ENCODE measurements at places on chromosomes 4 and X.

- DNase-seq: no peak
These were observed 2282.6 kb downstream of the ARAP2 start for GRCh38 chr4:33961761-33962160.

GRCh38 chr4:109969919-109970318 lies 57.2 kb downstream of the EGF start:
- DNase-seq: no peak

DNA sequence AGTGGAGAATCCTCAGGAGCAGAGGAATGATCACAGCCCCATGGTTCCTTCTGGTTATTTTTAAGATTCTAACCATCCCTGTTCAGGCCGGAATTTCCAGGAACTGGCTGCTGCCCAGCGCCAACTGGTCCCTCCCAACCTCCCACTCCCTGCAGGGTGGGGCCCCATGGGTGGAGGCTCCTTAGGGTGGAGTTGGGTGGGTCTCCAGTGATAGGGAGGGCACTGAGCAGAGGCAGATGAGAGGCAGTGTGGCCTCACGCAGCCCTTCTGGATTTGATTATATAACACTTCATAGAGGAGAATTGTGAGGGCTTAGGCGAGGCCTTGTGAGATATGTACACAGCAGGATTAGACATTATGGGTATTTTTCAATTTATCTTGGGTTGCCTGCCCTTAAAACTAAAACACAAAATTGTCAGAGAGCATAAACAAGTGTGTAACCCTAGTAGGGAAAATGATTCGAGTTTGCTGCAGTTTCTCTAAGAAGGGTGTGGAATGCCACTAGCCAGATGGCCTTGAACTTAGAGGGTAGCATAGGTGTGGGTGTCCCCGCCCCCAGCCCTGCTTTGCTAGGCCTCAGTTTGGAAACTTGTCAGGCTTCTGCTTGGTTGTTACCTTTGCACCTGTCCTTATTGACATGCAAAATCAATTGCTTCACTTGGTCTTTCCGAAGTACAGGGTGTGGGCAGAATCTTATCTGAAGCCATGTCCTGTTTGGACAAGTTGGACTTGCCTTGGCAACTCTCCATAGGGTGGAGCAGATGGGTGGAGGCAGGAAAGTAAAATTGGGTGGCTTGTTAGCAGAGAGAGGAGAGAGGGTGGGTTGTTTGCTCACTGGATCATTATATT lies 9.4 kb downstream of the KLF3 start:
- peak; percentile 81 for DNase-seq

DNA sequence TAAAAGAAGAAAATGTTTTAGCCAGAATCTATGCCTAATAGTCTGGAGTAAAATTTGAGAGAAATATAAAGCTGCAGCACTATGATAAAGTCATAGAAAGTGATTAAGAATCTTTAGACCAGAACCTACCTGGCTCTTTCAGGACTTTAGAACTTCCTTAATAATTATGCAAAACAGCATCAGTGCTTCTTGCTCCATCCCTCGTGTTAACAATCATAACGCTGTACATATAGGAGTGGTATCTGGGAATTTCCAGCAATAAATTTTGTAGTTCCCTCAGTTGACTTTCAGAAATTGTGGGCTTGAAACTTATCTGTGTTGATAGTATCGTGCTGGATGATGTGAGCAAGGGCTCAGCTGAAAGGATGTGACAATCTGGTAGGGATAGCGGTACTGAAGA lies 102.1 kb upstream of the RASGEF1B start:
- no peak for DNase-seq

DNA sequence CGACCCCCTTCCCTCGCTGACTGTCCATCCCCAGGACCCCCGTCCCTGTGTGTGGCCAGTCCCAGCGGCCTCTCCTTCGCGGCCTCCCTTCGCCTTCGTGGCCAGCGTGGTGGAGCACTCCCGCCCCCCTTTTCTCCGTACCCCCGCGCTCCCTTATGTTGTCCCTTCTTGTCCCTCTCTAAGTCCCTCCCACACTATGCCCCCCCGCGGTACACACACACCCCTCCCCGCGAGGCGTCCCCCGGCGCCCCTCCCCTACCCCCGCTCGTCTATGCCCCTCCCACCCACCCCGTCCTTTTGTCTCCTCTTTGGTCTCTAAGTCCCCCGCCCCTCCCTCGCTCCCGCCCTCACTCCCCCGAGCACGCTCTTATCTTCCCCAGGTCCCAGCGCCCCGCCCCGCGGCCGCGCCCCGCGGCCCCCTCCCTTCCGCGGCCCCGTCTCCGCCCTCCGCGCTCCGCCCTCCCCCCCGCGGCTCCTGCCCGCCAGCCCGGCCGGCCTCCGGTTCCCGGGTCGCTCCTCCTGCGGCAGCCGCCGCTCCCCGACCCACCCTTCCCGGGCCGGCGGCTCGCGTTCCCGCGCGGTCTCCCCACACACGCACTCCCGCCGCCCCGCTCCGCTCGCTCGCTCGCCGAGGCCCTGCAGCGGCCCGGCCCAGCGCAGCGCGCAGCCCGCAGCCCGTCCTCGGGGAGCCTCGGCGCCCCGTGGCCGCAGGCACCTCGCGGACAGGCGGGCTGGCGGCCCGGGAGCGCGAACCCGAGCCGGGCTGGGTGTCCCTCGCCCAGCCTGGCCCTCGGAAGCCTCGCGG lies 26.3 kb downstream of the UTP14A start:
- peak; percentile 86 for DNase-seq

DNA sequence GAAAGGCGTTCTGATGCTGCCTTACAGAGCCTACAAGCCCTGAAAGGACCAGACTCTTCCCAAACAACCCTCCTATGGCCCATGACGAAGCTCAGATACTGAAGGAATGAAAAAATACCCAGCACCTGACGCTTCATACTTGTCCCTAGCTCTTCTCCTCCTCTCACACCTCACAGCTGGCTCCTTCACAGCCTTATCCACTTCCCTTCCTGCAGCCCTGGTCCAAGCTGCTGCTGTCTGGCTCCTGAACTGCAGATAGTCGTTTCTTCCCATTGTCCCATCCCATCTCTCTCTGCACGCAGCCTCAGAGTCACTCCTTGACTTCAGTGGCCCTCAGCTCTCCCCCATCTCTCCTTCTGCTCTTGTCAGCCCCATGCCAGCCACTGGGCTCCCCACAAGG lies 56.6 kb downstream of the FAM193A start:
- DNase-seq: no peak

DNA sequence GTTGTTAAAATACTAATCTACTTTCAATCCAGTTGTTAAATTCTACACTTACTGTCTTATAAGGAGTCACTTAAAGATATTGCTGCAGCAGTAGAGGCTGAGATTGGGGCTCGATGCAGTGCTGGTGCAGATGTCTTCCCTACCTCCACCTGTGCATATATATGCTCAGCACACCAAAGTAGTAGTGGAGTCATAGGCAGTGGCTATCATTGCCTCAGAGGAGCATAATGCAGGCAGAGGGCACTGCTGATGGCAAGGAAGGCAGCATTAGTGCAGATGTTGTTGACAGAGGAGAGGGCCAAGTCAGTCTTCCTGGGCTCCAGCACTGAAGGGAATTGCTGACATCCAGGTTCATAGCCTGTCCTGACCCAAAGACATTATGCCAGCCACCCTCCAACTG lies 35.1 kb downstream of the INPP4B start:
- DNase-seq: no peak

DNA sequence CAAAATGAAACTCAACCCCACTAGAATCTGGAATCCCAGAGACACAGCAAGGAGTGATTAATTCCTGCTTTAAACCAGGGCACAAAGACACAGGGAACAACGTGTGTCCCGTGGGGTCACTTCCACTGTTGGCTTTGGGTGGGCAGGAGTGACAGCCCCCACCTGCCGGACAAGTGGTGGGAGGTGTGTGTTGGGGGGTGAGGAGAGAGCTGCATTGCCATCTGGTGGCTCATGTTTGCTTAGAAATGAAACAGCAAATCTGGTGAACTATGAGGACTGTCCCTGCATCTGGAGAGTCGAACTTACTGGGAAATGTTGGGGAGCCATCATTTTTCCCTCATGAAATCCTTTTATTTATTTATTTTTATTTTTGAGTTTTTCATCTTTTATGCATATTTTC lies 75.9 kb upstream of the AFAP1 start:
- DNase-seq: peak; percentile 40

DNA sequence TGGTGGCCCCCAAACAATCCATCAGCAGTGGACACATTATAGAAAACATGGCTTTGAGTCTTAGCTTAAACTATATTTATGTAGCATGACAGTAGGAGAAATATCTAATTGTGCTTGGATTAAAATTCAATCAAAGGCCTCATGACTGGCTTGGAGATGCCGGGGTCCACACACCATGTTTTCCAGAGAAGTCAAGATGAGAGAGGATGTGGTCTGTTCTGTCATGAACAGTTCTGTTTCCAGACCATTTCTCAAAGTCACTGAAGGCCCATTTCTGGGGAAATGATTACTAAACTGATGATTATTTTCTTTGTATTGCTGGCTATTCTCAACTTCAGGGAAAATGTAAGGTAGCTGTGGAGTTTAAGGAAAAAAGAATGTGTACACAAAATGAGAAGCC lies 76.3 kb downstream of the C4orf51 start:
- no peak for DNase-seq
